ENCODE measurements at places on chromosomes 6 and 20. TPM values are rescaled to one million over a fixed set of nuclear protein-coding genes. Genes with fewer than 3 reads are reported as not detected.
A peak's percentile ranks its signal among the peaks of the same experiment; 100 is the strongest.

GRCh38 chr6:48036316-48036715, 74.7 kb downstream of the PTCHD4 start:
- no peak overlapping the region for H3K27ac ChIP-seq
- DNase-seq, result no peak
- no peaks in the 10 kb centered on the region for H3K27me3 ChIP-seq
- no peak overlapping the region for H3K4me3 ChIP-seq
- no peaks in the 10 kb centered on the region for H3K4me1 ChIP-seq
- no peaks in the 10 kb centered on the region for H3K36me3 ChIP-seq

DNA sequence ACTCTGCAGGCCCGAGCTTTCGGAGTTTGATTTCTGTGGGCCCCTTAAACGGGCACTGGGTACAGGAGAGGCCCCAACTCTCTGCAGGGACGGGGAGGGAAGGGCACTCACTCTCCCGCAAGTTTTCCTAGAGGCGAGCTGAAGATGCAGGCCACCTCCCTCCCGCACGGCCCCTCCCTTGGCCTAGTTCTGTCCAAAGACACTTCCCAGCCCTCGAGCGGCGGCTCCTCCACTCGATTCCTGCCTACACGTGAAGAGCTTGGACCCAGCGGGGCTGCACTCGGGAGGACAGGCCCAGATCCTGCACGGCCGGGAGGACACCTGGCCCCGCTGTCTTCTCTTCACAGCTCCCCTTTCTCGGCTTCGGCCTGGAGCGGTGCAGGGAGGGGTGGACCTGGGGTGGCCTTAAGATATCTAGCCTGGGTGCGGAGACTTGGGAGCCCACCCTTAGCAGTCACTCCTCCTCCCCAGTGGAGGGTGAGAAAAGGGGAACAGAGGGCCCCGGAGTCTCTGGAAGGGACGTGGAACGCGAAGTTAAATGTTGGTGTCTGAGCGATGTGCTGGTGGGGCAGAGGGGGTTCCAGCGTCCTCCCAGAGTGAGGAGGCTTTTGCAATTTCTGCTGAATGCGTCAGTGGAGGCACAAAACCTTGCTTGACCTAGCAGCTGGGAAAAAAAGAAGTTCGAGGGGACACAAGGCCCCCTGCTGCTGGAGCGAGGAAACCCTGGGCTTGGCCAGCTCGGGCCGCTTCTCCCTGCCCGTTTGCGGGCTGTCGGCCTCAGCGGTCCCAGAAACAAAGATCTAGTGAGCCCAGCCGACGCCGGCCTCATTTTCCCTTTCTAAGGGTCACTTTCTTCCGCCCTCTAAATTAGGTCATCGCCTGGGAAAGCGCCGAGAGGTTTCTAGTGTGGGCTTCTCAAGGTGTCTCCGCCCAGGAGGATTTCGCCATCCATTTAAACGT, 4.9 kb downstream of the OLIG3 start:
- peaks cover 39% of the 10 kb centered on the region for H3K4me1 ChIP-seq
- H3K27ac ChIP-seq, result no peak overlapping the region
- DNase-seq, result peak; percentile 90
- H3K36me3 ChIP-seq, result no peaks in the 10 kb centered on the region
- peak overlapping the region; percentile 36 for H3K4me3 ChIP-seq

The DHX35 gene
- 19.7 TPM for total RNA-seq

GRCh38 chr20:3420211-3420707, 12.8 kb upstream of the DNAAF9 start:
- no peak overlapping the region for H3K4me3 ChIP-seq
- DNase-seq, result no peak
- H3K27me3 ChIP-seq, result no peaks in the 10 kb centered on the region
- H3K36me3 ChIP-seq, result no peaks in the 10 kb centered on the region
- no peak overlapping the region for H3K27ac ChIP-seq
- no peaks in the 10 kb centered on the region for H3K4me1 ChIP-seq

- H3K36me3 ChIP-seq, result no peaks in the 10 kb centered on the region
- H3K27ac ChIP-seq, result no peak overlapping the region
- H3K4me1 ChIP-seq, result peaks cover 20% of the 10 kb centered on the region
Observed at GRCh38 chr20:44097521-44098255, 89.3 kb downstream of the JPH2 start.

- no peak for DNase-seq
- no peaks in the 10 kb centered on the region for H3K27me3 ChIP-seq
- peaks cover 20% of the 10 kb centered on the region for H3K4me1 ChIP-seq
- H3K27ac ChIP-seq, result peak overlapping the region; percentile 65
Observed at GRCh38 chr20:56788041-56788670, 159.1 kb downstream of the TFAP2C start.

The PI16 gene
- 64.3 TPM for total RNA-seq

GRCh38 chr6:116431964-116432595, 29.1 kb upstream of the CALHM6 start:
- H3K36me3 ChIP-seq, result peaks cover 9% of the 10 kb centered on the region
- H3K27ac ChIP-seq, result no peak overlapping the region
- no peak overlapping the region for H3K4me3 ChIP-seq
- no peak for DNase-seq
- no peaks in the 10 kb centered on the region for H3K27me3 ChIP-seq
